ENCODE measurements at places on chromosomes 12 and 14.

- no peak for DNase-seq
Observed at GRCh38 chr14:71693381-71693780, 238.8 kb upstream of the RGS6 start.

DNA sequence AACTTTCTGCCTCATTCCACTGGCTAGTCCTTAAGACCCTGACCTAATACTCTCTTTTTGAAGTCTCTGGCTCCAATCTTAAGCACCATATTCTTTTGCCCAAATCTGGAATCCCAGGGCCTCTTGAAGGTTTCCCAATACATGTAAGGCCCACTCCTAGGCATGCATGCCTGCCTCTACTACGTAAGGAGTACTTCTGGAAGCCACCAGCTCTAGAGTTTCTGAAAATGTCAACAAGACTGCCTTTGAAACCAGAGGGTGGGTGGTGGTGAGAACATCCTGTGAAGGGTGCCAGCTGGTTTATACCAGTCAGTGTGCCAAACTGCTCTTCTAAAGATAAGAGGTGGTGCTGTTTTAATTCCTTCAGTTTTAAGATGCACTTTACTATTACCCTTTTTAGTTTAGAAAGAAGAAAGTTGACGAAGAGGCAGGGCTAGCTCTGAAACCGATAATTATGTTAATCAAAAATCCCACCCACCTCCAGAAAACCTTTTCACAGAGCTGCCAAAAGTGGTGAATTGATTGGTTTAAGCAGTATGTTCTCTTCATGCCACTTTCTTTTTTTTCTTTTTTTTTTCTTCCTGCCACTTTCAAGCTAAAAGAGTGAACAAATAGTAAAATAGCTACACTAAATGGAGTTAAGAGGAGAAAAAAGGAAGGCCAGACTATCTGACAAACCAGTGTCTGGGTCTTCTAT, 8.7 kb upstream of the WDR89 start:
- peak; percentile 14 for DNase-seq

DNA sequence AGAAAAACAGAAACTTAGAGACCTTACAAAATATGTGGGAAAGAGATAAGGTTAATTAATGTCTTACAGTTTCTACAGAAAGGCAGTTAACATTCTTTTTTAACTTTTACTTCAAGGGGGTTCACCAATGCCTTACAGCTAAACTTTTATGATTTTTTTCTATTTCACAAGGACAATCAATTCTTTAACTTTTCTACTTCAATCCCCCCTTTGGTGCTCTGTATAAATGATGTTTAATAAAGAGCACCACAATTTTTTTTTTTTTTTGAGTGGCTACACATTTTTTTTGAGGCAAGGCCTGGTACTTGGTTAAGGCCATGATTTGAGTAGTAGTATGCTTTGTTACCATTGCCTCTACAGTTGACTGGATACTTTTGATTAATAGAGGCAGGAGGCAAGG, 279.6 kb downstream of the PRKD1 start:
- no peak for DNase-seq

DNA sequence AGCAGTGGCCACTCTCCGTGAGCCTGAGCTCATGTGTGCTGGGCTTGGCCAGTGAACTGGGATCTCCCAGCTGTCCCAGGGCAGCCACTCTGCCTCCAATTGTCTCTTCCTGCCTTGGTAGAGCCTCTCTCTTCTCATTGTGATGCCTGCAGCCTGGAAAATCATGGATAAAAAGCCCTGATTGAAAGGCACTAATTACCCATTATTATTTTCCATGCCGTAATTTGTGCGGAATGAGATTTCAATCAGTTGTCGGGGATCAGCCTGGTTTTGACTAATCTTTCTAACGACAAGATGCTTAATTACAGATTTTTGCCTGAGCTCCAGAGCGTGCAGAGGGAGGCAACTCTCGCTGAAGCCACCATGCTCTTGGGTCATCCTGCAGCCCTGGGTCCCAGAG, 52.7 kb downstream of the ESRRB start:
- no peak for DNase-seq

GRCh38 chr14:103104654-103105452, 10.3 kb downstream of the EXOC3L4 start:
- DNase-seq, result peak; percentile 55

- DNase-seq, result no peak
Observed at GRCh38 chr12:70831543-70831942, 89.0 kb downstream of the PTPRR start.

All from activated T-cell treated with anti-CD3 and anti-CD28 coated beads for 24 hours (primary cell).